Stimulated activated CD4-positive, alpha-beta T cell treated with anti-CD3 and anti-CD28 coated beads, Interleukin-1b, Interleukin-23, amount 100 ng/mL, for 4 hours (primary cell): ENCODE measurements at places on chromosomes 5 and 9.

GRCh38 chr5:61329550-61330128 is 2.4 kb upstream of the ZSWIM6 start:
- DNase-seq: no peak

GRCh38 chr5:111772456-111773122 is 15.6 kb upstream of the NREP start:
- no peak for DNase-seq

DNA sequence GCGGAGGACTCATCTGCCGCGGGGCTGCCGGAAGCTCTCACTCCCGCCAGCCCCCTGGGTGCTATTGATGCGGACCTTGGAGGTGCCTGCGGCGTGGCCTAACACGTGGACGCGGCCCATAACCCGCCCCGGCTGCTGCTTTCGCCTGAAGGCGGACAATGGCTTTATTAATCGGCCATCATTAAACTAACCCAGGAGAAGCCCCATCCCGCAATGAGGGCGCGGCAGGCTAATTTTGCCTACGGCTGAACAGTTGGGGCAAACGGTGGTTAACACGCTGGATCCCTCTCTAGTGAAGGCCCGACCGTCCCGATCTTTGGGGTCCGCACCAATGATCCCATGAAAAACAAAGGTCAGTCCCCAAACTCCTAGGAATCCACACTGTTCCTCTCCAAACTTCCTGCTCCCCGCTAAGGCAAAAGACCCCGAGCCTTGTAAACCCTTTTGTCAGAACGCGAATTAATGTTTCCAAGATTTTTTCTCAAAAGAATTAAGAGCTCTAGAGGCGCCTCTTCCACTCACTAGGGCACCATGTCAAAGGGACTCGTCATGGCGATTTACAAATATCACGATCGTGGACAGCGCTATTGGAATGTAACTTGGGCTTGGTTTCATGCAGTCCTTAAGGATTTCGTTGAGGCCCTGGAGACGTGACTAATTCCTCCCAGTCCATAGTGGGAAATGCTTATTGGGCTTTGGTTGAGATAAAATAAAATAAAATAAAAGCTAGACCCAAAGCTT is 193.1 kb downstream of the MEF2C start:
- no peak for DNase-seq

- DNase-seq: no peak
These were observed 110.7 kb downstream of the NR6A1 start for GRCh38 chr9:124660341-124660801.

DNA sequence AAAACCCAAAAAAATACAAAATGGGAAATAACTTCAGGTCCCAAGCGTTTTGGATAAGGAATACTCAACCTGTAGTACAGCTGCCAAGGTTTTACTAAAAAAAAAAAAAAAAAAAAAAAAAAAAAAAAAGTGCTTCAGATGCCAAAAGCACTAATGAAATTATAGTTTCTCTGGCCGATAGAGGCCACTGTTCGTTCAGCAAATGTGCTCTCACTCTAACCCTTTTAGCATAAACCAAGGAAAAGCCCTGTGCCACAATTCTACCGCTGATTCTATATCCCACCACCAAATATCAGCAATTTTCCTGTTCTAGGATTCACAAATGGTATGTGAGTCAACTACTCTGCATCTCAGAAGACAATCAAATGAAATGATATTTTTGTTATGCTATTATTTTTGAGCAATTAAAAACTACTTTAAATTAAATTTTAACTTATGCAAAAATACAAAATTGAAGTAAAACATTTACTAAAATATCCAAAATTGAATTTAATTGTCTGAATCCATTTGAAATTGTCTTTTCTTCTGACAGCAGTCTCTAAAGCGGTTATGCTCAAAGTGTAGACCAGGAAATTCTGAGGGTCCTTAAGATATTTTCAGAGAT is 79.8 kb downstream of the RICTOR start:
- peak; percentile 8 for DNase-seq

GRCh38 chr5:61575103-61575502 is 243.0 kb downstream of the ZSWIM6 start:
- no peak for DNase-seq

- no peak for DNase-seq
These were observed 10.4 kb upstream of the MIER3 start for GRCh38 chr5:56962286-56962685.

- DNase-seq: no peak
These were observed 296.5 kb downstream of the MAST4 start for GRCh38 chr5:66892716-66893115.

DNA sequence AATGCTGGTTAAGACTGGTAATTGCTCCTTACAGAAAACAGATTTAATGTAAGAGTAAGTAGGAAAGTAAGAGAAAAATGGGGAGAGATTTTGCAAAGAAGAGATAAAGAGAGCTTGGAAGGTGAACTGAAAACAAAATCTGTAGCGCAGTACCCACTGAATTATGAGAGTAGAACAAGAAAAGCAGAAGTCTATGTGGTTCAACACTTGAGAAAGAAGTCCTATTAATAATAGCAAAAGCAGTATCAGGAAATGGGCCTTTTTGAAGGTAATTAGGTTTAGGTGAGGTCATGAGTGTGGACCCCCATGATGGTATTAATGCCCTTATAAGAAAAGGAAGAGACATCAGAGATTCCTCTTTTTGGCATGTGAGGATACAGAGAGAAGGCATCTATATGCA is 460.6 kb downstream of the CETN3 start:
- DNase-seq: no peak

GRCh38 chr9:78962156-78962555 is 609.6 kb upstream of the TLE4 start:
- no peak for DNase-seq
